Keratinocyte (primary cell): ENCODE measurements at places on chromosomes 5 and 9.

- no peak overlapping the region for H3K27ac ChIP-seq
- no peak overlapping the region for H3K4me3 ChIP-seq
- H3K4me1 ChIP-seq, result peaks cover 5% of the 10 kb centered on the region
- no peaks in the 10 kb centered on the region for H3K36me3 ChIP-seq
- no peak for DNase-seq
Measured at GRCh38 chr9:27864644-27865438, 291.6 kb upstream of the C9orf72 start.

- H3K27ac ChIP-seq, result no peak overlapping the region
- no peaks in the 10 kb centered on the region for H3K4me1 ChIP-seq
- no peak for DNase-seq
- H3K27me3 ChIP-seq, result no peaks in the 10 kb centered on the region
- no peaks in the 10 kb centered on the region for H3K36me3 ChIP-seq
Measured at GRCh38 chr5:95565280-95565920, 10.5 kb downstream of the ARSK start.

- H3K4me1 ChIP-seq, result peaks cover 17% of the 10 kb centered on the region
- DNase-seq, result no peak
Measured at GRCh38 chr5:154648706-154649105, 106.5 kb upstream of the LARP1 start.

GRCh38 chr5:82349652-82350051, 71.5 kb upstream of the RPS23 start:
- no peak for DNase-seq
- H3K4me3 ChIP-seq, result no peak overlapping the region
- no peak overlapping the region for H3K27ac ChIP-seq
- H3K27me3 ChIP-seq, result no peaks in the 10 kb centered on the region

DNA sequence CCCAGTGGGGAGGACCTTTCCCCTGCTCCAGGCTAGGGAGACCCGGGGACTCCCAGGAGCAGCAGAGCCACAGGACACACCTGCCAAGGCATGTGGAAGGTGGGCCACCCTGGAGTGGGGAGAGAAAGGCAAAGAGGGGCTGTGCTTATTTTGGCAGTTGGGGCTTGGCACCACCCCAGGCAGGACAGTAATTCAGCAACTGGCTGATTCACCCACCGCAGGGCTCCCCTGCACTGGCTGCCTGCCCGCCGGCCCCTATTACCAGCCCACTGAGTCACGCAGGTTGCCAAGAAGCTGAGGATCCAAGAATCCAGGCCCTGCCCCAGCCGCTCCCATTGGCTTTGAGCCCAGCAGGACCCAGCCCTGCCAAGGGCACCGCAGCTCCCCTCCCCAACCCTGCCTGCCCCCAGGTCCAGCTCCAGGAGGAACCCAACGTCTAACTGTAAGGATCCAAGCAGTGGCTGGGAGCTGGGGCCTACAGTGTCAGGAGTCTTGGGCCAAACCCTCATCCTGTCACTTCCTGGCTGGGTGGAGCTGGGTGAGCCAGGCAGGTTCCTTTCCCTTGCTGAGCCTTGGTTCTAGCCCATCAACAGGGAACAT, 14.2 kb upstream of the RALGDS start:
- H3K27me3 ChIP-seq, result peaks cover 3% of the 10 kb centered on the region
- peak overlapping the region; percentile 85 for H3K27ac ChIP-seq

DNA sequence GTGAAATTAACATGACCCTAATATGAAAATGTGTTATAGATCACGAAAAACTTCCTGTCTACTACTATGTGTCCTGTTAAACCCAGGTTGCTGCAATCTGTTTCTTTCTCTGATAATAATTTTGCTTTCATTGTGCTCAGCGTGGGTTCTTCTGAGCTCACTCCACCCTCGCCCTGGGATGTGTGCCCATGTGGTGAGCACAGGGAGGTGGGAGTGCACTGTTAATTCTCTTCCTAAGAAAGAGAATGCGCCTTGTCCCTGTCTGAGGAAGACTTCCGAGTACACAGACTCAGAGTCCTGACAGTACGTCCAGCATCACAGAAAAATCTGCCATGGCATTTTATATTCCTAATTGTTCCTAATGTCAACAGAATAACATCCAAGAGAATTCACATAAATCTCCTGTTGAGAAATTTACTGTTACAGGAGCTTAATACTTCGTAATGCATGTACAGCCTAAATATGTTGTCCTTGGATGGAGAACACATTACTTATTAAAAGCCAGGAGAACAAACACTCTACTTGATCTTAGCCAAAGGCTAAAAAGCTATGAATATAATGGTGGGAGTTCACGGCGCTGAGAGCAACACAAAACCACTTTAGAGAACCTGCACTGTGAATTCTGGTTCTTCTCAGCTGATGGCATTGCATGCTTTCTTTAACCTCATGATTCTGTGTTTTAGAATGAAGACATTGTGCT, 102.6 kb downstream of the PDE4D start:
- peaks cover 43% of the 10 kb centered on the region for H3K4me1 ChIP-seq
- no peaks in the 10 kb centered on the region for H3K27me3 ChIP-seq

GRCh38 chr9:251398-251797, 36.7 kb downstream of the DOCK8 start:
- no peak overlapping the region for H3K27ac ChIP-seq
- peaks cover 4% of the 10 kb centered on the region for H3K4me1 ChIP-seq
- no peak overlapping the region for H3K4me3 ChIP-seq
- H3K36me3 ChIP-seq, result no peaks in the 10 kb centered on the region
- DNase-seq, result no peak
- no peaks in the 10 kb centered on the region for H3K27me3 ChIP-seq
